Activated CD4-positive, alpha-beta memory T cell treated with anti-CD3 and anti-CD28 coated beads, Interleukin-2, amount 10 ng/mL, durations not matched to agents 7 days and 5 days (primary cell): ENCODE measurements at places on chromosomes 6 and 20. TPM values are rescaled to one million over a fixed set of nuclear protein-coding genes. Genes with fewer than 3 reads are reported as not detected.

CTAGE9 gene
- not detected for total RNA-seq

RIPPLY2 gene
- not detected for total RNA-seq

WFDC10A gene
- total RNA-seq, result not detected

TUBB1 gene
- total RNA-seq, result not detected

JAG1 gene
- total RNA-seq, result 0.15 TPM

UST gene
- 0.80 TPM for total RNA-seq

SIRPB1 gene
- total RNA-seq, result 5.1 TPM

PROCR gene
- total RNA-seq, result 0.95 TPM

IPCEF1 gene
- total RNA-seq, result 13.8 TPM

SOX18 gene
- 0.25 TPM for total RNA-seq

DNA sequence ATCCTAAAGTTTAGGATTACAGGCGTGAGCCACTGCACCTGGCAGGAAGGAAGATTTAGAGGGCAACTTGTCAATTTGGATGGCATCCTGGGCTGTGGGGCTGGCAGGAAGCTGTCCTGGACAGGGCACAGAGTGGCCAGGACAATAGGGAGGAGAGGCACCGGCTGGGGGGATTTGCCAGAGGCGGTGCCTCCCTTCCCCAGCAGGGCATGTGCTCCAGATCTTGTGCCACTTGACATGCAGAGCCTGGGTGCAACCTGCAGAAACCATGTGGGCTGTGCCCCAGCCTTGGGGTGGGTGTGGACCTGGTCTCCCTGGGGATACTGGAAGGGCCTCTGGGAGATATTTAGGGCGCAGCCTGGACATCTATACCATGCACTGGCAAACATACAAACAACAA, 58.6 kb upstream of the EEF1A1 start:
- no peak overlapping the region for H3K4me3 ChIP-seq
- peaks cover 25% of the 10 kb centered on the region for H3K4me1 ChIP-seq
- H3K36me3 ChIP-seq, result peaks cover 5% of the 10 kb centered on the region
- no peaks in the 10 kb centered on the region for H3K27me3 ChIP-seq

GRCh38 chr6:167970230-167970629, 27.2 kb upstream of the KIF25 start:
- H3K27ac ChIP-seq, result no peak overlapping the region
- no peaks in the 10 kb centered on the region for H3K27me3 ChIP-seq
- no peak for DNase-seq
- peaks cover 12% of the 10 kb centered on the region for H3K36me3 ChIP-seq
- no peak overlapping the region for H3K4me3 ChIP-seq
- H3K4me1 ChIP-seq, result no peaks in the 10 kb centered on the region

DNA sequence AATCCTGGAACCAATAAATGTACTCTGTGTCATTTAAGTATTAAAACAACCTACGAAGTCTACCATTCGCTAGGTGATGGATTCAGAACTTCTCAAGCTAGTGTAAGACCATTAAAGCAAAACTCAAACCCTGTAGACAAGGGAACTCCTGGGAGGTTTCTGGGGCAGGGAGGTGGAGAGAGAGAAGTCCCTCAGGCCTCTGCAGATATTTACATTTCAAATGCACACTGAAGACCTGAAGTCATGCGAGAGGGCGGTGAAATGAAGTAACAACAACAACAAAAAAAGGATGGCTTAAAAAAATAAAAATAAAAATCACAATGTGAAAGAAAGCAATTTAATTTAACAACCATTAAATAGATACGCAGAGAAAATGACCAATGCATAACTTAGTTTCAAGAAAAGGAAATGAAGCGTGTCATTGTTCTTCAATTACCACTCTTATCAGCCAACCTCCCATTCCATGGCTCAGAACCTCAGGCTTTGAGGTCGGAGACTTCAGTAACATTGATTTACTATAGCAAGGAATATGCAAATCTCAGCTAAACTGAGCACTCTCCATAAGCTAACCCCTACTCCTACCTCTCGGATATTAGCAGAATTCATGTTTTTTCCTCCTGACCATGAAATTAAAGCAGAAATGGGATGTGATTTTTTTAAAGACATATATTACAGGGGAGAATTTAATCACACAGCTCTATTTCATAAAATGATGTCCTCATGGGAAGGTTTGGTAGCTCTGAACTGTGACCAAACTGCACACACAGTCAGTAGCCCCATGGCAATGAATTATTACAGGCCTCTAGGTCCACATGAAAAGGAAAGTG, 140.6 kb downstream of the KIF16B start:
- no peaks in the 10 kb centered on the region for H3K36me3 ChIP-seq
- no peak overlapping the region for H3K27ac ChIP-seq
- no peak overlapping the region for H3K4me3 ChIP-seq

- no peak overlapping the region for H3K27ac ChIP-seq
- H3K4me3 ChIP-seq, result no peak overlapping the region
- H3K36me3 ChIP-seq, result no peaks in the 10 kb centered on the region
- H3K4me1 ChIP-seq, result no peaks in the 10 kb centered on the region
- peaks cover 3% of the 10 kb centered on the region for H3K27me3 ChIP-seq
- DNase-seq, result no peak
Observed at GRCh38 chr6:97440590-97441176, 157.7 kb upstream of the MMS22L start.

DNA sequence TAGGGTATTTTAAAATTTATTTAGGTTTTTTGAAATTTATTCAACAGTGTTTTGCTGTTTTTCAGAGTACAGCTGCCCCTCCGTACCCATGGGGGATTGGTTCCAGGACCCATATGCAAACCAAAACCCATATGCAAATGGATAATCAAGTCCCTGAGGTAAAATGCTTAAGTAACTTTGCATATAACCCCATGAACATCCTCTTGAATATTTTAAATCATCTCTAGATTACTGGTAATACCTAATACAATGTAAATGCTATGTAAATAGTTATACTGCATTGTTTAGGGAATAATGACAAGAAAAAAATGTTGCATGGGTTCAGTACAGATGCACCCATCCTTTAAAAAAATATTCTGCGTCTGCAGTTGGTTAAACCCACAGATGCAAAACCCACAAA, 547.9 kb upstream of the CDH4 start:
- H3K4me3 ChIP-seq, result no peak overlapping the region
- no peaks in the 10 kb centered on the region for H3K4me1 ChIP-seq
- H3K27me3 ChIP-seq, result no peaks in the 10 kb centered on the region
- H3K36me3 ChIP-seq, result no peaks in the 10 kb centered on the region
- no peak overlapping the region for H3K27ac ChIP-seq

GRCh38 chr20:35368666-35369423, 42.9 kb downstream of the UQCC1 start:
- no peak overlapping the region for H3K27ac ChIP-seq
- H3K4me1 ChIP-seq, result peaks cover 4% of the 10 kb centered on the region
- H3K36me3 ChIP-seq, result peaks cover 7% of the 10 kb centered on the region
- DNase-seq, result no peak
- no peak overlapping the region for H3K4me3 ChIP-seq
- H3K27me3 ChIP-seq, result no peaks in the 10 kb centered on the region

DNA sequence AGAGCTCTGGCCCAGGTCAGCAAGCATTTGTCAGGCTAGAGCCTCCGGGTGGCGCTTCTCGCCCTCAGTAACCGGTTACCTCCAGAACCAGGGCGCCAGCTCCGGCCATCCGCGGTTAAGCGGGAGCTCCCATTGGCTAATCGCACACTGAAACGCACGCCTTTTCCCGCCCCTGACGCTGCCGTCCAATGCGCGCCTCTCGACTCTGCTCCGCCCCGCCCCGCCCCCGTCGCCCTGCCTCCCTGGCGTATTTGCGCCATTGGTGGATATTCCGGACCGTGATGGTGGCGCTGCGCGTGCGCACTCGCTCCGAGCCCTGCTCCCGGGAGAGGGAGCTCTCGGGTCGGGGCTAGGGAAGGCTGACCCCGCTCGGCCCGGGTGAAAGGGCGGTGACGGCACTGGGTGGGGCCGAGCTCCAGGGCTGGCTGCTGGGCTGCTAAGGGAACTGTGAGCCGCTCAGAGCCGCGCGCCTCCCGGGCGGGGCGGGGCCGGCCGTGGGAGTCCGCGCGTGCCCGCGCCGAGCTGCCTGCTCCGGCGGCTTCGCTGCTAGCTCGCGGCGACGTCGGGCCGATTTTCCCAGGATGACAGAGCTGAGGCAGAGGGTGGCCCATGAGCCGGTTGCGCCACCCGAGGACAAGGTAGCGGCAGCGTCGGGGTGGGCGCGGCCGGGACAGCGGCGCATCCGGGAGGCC, at the start of gene CDS2:
Gene CDS2 (plus strand): TSS at position 497 of the 692 bp plus-strand sequence. CDS start 85 bp downstream, at position 582.
- no peaks in the 10 kb centered on the region for H3K27me3 ChIP-seq
- peak within 1 kb of the TSS; percentile 97 for H3K4me3 ChIP-seq
- H3K4me1 ChIP-seq, result peaks cover 56% of the 10 kb centered on the region

DNA sequence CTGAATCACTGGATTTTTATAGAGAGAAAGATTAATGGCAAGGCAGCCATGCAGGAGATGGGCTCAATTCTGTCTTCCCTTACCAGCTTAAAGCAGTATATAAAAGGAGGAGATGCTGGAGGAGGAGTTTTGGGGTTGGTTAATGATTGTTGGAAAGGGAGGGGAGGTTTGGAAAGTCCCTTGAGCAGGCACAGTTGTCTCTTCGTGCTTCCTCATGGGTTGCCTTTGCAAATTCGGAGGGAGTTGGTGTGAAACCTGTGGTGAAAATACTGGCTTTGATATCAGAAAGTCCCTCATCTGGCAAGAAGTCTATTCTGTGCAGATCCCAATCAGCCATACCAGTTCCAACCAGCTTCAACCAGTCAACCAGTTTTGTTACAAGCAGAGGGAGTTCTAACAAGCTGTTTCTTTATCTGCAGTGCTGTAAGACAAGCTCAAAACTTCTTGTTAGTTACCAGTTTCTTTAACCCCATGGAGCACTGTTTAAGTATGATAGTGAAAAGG, 107.0 kb downstream of the HIVEP1 start:
- peak overlapping the region; percentile 42 for H3K27ac ChIP-seq
- H3K4me1 ChIP-seq, result peaks cover 34% of the 10 kb centered on the region
- DNase-seq, result peak; percentile 55
- H3K27me3 ChIP-seq, result no peaks in the 10 kb centered on the region
- H3K4me3 ChIP-seq, result no peak overlapping the region
- peaks cover 51% of the 10 kb centered on the region for H3K36me3 ChIP-seq

DNA sequence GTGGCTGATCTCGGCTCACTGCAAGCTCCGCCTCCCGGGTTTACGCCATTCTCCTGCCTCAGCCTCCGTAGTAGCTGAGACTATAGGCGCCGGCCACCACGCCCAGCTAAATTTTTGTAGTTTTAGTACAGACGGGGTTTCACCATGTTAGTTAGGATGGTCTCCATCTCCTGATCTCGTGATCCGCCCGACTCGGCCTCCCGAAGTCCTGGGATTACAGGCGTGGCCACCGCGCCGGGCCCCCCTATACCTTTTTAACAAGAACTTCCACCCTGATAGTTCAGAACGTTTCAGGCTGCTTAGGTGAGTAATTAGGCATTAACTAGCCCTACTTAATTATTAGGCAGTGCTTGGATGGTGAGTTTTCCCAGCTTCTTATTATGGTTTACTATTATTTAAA, 552.5 kb downstream of the BCKDHB start:
- no peaks in the 10 kb centered on the region for H3K27me3 ChIP-seq
- H3K4me3 ChIP-seq, result no peak overlapping the region
- DNase-seq, result no peak
- H3K4me1 ChIP-seq, result no peaks in the 10 kb centered on the region

- H3K27me3 ChIP-seq, result no peaks in the 10 kb centered on the region
- no peaks in the 10 kb centered on the region for H3K4me1 ChIP-seq
- no peak for DNase-seq
- H3K36me3 ChIP-seq, result no peaks in the 10 kb centered on the region
- no peak overlapping the region for H3K27ac ChIP-seq
Observed at GRCh38 chr6:10078581-10078980, 336.3 kb downstream of the TFAP2A start.

GRCh38 chr6:31574106-31575061, 981 bp upstream of the TNF start:
- peak overlapping the region; percentile 96 for H3K27ac ChIP-seq
- DNase-seq, result no peak
- peaks cover 10% of the 10 kb centered on the region for H3K27me3 ChIP-seq
- peak overlapping the region; percentile 94 for H3K4me3 ChIP-seq

- no peak overlapping the region for H3K27ac ChIP-seq
- H3K4me3 ChIP-seq, result no peak overlapping the region
- H3K36me3 ChIP-seq, result no peaks in the 10 kb centered on the region
Observed at GRCh38 chr6:5466281-5467136, 205.2 kb downstream of the FARS2 start.

GRCh38 chr6:105746130-105746505, 340.0 kb upstream of the PRDM1 start:
- no peak for DNase-seq
- H3K4me3 ChIP-seq, result no peak overlapping the region
- peaks cover 13% of the 10 kb centered on the region for H3K36me3 ChIP-seq
- peak overlapping the region; percentile 24 for H3K27ac ChIP-seq

DNA sequence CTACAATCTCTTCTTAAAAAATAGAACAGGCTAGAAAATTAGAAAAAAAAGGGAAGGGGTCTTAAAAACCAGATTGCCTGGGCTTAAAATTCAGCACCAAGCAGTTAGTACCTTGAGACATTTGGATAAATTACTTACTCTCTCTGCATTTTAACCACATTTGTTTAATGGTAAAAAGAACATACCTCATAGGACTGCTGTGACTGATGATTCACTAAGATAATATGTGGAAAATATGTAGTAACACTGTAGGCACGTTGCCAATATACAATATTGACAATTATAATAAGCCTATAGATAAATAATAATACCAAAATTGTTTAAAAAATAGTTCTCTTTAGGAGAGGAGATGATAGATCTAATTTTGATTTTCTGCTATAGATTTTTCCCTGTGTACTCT, 750.4 kb downstream of the TENT5A start:
- no peaks in the 10 kb centered on the region for H3K27me3 ChIP-seq
- no peaks in the 10 kb centered on the region for H3K36me3 ChIP-seq
- no peak overlapping the region for H3K4me3 ChIP-seq
- no peaks in the 10 kb centered on the region for H3K4me1 ChIP-seq

GRCh38 chr6:130647246-130647645, 180.0 kb upstream of the SMLR1 start:
- H3K4me3 ChIP-seq, result no peak overlapping the region
- DNase-seq, result no peak
- no peak overlapping the region for H3K27ac ChIP-seq
- H3K36me3 ChIP-seq, result peaks cover 11% of the 10 kb centered on the region
- no peaks in the 10 kb centered on the region for H3K4me1 ChIP-seq

GRCh38 chr6:113067612-113068275, 720.6 kb downstream of the RFPL4B start:
- no peaks in the 10 kb centered on the region for H3K27me3 ChIP-seq
- H3K36me3 ChIP-seq, result no peaks in the 10 kb centered on the region
- no peak for DNase-seq
- H3K4me3 ChIP-seq, result no peak overlapping the region

GRCh38 chr20:38230957-38231526, 29.5 kb downstream of the KIAA1755 start:
- peaks cover 4% of the 10 kb centered on the region for H3K27me3 ChIP-seq
- H3K27ac ChIP-seq, result no peak overlapping the region
- DNase-seq, result no peak
- H3K4me1 ChIP-seq, result peaks cover 8% of the 10 kb centered on the region

GRCh38 chr20:62111148-62111547, 11.1 kb upstream of the LSM14B start:
- H3K36me3 ChIP-seq, result peaks cover 20% of the 10 kb centered on the region
- no peaks in the 10 kb centered on the region for H3K4me1 ChIP-seq
- no peak for DNase-seq
- no peaks in the 10 kb centered on the region for H3K27me3 ChIP-seq
